ENCODE measurements at places on chromosomes 7 and 10.

DNA sequence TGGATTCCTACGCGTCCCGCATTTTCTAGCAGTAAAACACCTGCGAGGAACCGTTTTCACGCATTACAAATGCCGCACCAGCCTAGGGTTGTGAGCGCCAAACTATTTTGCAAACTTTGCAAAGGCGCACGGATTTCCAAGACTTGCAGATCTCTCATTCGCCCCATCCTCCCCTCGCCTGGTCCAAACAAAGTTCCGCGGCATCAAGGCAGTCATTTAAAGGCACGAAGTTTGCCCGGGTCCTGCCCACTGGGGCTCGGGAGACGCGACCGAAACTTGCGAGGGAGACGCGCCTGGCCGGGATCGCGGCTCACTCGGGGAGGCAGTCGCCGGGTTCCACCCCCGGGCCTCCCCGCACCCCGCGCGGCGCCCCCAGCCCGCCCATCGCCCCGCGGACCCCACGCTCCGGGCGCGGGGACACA, 613 bp downstream of the USP6NL start:
- DNase-seq = no peak

GRCh38 chr10:107880185-107880584, 715.7 kb upstream of the SORCS1 start:
- no peak for DNase-seq

GRCh38 chr7:46900312-46901263, 681.3 kb downstream of the TNS3 start:
- no peak for DNase-seq

DNA sequence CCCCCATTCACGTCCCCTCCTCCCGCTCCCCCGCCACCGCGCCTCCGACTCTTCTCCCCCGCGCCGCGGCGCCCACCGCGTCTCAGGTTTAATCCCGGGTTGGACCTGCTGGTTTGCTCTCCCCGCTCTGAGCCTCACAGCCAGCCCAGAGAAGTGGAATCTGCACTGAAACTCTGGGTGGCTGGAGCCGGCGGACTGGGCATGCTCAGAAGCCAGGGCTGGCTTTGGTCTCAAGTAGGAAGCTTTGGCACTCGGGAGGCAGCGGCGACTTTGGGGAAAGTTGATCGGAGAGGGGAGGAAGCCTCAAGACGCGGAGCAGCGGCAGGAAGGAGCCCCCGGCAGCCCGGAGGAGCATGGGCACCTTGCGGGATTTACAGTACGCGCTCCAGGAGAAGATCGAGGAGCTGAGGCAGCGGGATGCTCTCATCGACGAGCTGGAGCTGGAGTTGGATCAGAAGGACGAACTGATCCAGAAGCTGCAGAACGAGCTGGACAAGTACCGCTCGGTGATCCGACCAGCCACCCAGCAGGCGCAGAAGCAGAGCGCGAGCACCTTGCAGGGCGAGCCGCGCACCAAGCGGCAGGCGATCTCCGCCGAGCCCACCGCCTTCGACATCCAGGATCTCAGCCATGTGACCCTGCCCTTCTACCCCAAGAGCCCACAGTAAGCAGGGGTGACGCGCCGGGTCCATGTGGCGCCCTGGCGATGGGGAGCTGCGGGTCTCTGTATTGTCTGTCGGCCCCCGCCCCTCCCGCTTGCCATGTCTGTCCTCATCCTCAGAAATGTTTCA, at the start of gene PRKG1:
TSS of gene PRKG1 (plus strand) at position 250 of the 791 bp plus-strand sequence.
- no peak for DNase-seq

DNA sequence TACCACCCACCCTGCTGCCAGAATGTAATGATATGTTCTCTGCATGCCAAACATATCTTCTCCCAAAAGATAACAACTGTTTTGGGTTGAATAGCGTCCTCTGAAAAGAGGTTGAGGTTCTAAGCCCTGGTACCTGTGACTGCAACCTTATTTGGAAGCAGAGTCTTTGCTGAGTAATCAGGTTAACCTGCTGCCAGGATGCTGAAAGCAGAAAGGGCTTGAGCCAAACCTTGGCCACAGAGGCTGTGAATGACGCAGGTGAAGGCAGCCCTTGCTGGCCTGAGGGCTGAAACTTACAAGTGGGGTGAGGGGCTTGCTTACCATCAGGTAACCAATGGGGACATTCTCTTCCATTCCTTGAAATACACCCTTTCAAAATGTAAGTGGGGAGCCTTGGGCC, 151.8 kb upstream of the RHEB start:
- no peak for DNase-seq

DNA sequence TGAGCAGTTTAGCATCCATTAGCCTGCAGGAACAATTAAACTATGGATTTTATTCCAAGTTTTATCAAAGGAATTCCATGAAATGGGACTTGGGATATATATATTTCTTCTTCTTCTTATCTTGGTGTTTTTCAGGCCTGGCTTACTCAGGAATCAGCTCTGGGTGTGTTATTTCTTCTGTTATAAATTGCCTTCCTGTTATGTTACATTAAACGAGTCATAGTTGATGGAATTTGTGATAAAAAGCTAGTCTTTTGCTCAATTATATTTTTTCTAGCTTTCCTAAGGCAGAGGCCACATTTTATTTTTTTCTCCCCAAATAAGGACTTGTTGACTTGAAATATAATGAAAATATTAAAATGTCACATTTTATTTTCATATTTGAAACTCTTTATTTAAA, 141.3 kb downstream of the EPC1 start:
- no peak for DNase-seq

DNA sequence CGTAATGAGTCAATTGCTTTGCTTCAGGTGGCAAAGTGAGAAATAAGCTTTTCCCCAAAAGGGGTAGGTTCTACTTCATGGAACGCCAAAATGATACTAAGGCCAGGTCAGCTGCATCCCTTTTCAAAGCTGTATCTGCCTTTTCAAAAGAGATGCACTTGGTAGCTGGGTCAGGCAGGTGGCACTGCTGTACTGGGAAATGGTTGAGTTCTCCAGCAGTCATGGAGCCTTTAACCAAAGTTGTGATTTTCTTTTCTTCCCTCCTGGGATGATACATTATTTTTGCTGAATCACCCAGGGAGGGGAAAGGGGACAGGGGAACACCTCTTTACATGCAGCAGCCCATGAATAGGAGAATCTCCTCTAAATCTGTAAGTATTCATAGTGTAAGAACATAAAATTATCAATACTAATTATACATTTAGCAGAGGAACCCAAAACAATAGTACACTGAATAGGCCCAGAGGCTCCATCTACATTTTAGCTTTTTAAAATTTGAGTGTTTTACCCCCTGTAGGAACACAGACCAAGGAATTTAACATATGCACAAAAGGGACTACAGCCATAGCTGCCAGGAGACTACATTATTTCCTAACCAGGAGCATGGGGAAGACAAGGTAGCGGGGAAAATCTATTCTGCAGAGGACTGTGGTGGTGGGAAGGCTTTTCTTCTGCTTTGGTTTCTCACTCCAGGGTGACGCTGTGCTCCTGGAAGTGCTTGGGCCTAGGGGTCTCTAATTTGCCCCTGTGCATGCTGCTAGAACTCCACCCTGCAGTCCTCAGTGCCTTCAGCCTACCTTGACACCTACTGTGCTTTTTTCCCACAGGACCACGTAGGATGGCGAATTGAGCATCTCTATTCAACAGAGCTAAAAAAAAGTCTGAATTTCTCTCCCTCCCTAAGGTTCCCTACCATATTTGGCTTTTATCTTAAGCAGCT, 6.4 kb upstream of the GPR22 start:
- DNase-seq = no peak

DNA sequence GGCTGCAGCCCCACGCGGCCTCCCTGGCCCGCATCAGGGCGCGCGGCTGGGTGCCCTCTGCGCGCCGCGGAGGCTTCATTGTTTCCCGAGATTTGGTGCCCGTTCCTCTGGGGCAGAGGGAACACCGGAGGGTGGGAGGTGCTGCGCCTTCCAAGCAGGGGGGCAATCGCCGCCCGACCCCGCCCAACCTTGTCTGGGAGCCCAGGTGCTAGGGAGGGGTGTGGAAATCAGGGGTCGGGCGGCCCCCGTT, 1.0 kb upstream of the NRP1 start:
- no peak for DNase-seq

- no peak for DNase-seq
Measured at GRCh38 chr7:130479716-130480400, 12.0 kb upstream of the MEST start.

- DNase-seq = no peak
Measured at GRCh38 chr10:11625019-11625735, 13.7 kb upstream of the USP6NL start.

DNA sequence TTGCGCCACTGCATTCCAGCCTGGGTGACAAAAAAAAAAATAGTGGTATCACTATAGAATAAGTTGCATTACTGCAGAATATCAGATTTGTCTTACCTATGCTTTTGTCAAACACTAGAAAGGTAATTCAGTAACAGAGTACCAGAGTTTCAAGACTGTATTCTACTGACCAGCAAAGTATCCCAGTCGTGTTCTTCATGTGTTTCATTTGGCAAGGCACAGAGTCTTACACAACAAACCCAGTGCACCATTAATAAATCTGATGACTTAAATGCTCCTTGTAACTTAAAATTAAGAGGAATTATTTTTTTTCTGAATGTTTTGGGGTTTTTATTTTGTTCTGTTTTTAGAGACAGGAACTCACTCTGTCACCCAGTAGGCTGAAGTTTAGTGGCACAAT, 34.4 kb upstream of the PBLD start:
- no peak for DNase-seq

DNA sequence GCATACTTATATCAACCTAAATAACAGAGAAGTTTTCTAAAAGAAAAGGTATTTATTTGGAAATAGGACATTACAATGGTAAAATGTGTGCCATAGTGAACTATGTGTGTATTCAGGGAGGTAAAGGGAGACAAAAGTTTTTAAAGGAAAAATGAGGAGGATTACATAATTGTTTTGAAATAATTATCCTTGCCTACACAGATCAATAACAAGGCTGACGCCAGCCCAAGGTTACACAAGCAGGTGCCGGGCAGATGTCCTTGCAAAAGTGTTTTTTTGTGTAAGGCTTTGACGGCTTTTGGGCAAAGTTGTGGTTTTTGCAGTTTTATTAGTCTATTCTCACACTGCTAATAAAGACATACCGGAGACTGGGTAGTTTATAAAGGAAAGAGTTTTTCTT, 22.7 kb upstream of the SLC35B4 start:
- DNase-seq = no peak

DNA sequence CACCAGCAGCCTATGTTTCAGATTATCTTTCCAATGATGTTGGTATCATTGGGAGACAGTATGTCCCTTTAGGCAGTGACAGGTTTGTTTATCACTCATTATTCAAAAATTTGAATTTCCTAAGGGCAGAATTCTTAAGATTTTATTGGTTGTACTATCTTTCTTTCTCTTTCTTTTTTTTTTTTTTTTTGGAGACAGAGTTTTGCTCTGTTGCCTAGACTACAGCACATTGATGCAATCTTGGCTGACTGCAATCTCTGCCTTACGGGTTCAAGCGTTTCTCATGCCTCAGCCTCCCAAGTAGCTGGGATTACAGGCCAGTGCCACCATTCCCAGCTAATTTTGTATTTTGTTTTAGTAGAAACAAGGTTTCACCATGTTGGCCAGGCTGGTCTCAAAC, 111.2 kb downstream of the PON1 start:
- DNase-seq = no peak

- no peak for DNase-seq
Measured at GRCh38 chr10:84135836-84136235, 3.5 kb upstream of the GHITM start.

- no peak for DNase-seq
Measured at GRCh38 chr10:15374156-15374555, 3.1 kb upstream of the FAM171A1 start.

GRCh38 chr7:68938151-68938550, 660.1 kb upstream of the AUTS2 start:
- DNase-seq = no peak

- DNase-seq = no peak
Measured at GRCh38 chr10:124227055-124227975, 133.9 kb upstream of the CHST15 start.

DNA sequence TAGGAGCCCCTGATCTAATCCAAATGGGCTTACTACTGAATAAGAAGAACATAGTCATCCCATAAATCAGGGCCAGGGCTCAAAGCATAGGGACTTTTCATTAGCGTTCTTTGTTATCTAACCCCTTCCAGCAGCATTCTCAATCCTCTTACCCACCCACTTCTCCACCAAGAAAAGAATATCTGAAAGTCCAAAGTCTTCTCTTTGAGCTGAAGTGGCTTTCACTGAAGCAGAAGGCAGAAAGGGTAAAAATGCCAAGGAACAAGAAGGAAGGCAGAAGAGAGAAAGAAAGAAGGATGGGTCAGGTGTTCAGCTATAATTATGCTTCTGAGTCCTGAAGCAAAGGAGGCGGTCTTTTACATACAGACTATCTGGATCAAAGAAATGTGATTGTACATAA, 10.2 kb downstream of the TRPV5 start:
- no peak for DNase-seq

GRCh38 chr7:2934211-2934731, 90.2 kb upstream of the GNA12 start:
- no peak for DNase-seq

GRCh38 chr7:120874722-120875121, 16.8 kb upstream of the TSPAN12 start:
- DNase-seq = no peak

DNA sequence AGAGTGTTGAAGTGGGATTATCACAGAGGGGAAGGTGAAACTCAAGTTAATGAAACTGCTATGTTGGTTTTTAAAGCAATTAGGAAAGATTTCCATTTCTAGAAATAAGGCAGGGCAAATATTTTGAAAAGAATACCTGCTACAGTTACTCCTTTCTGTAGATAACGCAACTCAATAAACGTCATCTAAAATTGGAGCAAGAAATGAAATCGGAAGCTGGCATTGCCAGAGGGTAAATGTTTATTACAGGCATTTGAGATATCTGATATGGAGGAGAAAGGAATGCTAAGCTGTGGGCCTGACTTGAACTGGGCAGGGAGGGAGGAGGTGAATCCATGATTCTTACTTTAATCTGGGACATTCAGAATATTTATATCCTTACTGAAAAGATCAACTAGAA, 217.0 kb upstream of the ADARB2 start:
- no peak for DNase-seq

DNA sequence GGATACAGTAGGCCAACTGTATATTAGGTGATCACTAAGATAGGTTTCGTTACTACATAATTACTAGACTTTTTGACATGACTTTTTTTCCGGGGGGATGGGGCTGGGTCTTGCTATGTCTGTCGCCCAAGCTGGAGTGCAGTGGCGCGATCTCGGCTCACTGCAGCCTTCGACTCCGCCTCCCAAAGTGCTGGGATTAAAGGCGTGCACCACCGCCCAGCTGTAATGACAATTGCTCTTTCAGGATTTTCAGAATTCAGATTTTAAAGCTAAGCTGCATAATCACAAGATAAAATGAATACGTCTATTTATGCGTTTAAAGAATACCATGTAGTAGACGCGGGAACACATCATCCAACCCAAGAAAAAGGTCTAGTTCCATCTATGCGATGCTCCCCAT, 982 bp downstream of the IDI1 start:
- no peak for DNase-seq

GRCh38 chr10:132655735-132656134, 118.1 kb downstream of the INPP5A start:
- no peak for DNase-seq

- DNase-seq = no peak
Measured at GRCh38 chr7:155941688-155942087, 129.4 kb upstream of the SHH start.

All from KG1 (cell line).